Activated naive CD4-positive, alpha-beta T cell (primary cell): ENCODE measurements at places on chromosomes 6 and 20.
A peak's percentile ranks its signal among the peaks of the same experiment; 100 is the strongest.

DNA sequence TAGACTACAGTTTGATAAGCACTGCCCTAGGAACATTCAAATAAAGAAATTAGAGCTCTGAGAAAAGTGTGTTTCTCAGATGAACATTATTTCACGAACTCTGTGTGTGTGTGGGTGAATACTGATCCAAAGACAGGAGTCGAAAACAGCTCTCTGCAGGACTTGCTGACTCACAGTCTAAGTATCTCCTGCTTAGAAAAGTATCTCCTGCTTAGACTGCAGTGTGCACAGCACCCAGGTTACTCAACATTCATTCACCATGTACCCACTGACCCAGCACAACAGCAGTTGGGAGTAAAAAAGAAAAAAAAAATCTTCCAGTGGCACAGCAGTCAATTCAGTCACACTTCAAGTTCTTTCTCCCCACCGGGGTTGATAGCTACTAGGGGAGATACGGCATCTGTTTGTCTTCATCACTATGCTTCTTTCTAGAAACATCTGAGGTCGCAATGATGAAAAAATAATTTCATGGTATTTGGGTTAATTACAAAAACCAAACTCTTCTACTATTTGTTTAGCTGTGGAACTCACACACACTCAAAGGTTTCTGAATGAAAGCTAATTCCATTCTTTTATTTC is 48.0 kb downstream of the GCLC start:
- no peak for DNase-seq

- DNase-seq = no peak
These were observed 1.2 kb downstream of the MAK start for GRCh38 chr6:10837009-10837621.

- no peak for DNase-seq
These were observed 914 bp upstream of the RANBP9 start for GRCh38 chr6:13712599-13712898.

DNA sequence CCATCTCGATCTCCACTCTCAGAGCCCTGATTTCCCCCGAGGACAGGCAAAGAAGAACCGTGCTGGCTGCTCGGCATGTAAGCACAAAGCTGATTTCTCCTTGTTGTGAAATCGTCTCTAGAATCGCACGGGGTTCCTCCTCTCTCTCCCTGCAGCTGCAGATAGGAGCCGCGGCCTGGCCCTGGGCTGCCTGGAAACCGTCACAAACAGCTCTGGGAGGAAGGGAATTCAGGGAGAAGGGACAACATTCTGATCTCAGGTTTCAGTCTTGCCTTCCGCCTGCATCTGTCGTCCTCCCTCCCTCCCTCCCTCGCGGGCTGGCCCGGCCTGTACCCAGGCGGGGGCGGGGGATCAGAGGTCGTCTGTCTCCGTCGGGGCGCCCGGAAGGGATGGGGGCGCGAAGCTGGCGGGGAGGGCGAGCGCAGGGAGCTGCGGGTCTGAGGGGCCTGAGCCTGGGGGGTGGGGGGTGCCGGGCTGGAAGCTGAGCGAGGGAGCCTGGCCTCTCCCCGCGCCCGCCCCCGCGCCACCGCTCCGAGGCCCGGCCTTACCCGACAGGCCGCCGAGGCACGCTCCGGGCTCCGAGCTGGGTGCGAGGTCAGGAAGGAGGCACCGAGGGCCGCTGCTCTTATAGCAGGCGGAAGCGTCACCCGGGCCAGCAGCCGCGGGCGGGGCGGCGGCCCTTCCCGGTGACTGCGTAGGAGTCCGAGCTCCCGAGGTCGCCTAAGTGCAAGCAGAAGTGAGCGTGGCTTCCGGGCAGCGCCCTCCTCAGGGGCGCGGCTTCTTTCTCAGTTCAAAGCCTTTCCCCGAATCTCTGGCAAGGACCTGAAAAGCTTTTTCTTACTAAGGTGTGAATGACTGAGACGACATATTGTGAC is at the start of gene SERPINB1:
SERPINB1 (minus strand) TSS at position 600 of the 875 bp plus-strand sequence. CDS start 1,277 bp downstream, outside the sequence.
- peak; percentile 58 for DNase-seq

DNA sequence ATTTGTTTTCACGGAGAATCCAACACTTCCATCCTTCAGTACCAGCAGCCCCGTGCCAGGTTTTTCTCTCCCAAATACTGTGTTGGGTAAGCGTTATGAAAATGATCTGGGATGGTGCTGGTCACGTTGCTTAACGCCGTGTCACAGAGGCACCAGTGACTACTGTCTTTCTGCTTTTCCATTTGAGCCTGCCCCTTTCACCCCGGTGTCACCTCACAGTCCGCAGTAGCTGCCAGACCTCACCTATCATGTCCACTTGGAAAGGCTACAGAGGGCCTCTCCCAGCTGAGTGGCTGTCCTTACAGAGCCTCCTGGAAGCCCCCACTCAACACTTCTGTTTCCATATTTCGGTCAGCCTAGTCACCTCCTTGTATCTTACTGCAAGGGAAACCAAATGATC is 176.5 kb upstream of the ARID1B start:
- DNase-seq = no peak

GRCh38 chr6:90025523-90026061 is 131.3 kb downstream of the GJA10 start:
- DNase-seq = peak; percentile 2

DNA sequence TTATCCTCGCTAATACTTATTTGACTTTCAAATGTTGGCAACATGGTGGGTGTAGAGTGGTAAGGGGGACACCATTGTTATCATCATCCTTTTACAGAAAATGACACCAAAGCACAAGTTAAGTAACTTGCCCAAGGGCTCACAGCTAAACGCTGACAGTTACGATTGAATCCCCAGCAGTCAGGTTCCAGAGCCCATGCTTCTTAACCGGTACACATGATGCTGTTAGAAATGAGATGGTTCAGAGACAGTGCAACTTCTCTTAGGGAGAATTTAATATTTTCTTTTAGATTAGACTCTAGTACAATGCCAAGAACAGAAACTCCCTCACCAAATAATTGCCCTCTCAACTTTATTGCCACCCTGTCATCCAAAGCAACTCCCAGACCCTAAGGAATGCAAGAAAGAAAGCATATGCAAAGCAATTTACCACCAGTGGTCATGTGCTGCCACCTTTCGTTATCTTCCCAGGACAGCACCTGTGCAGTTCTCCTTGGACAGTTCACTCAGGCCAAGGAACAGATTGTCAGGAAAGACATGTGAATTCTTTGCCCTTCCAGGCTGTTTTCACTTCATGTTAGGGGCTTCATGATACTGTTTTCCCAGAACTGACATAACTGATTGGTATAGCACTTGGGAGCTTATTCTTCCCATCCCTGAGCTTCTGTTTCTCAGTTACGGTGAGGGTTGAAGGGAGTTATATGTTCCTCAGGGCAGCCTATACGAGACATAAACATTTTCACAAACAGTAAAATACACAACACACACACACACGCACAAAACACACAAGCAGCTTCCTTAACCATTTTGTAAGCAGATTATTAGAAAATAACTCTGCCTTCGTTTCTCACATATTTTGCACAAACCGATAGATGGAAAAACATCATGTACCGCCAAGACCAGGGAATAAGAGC is 5.1 kb downstream of the HLA-DMA start:
- no peak for DNase-seq

- DNase-seq = no peak
These were observed 98.0 kb upstream of the SLC24A3 start for GRCh38 chr20:19114410-19114809.

DNA sequence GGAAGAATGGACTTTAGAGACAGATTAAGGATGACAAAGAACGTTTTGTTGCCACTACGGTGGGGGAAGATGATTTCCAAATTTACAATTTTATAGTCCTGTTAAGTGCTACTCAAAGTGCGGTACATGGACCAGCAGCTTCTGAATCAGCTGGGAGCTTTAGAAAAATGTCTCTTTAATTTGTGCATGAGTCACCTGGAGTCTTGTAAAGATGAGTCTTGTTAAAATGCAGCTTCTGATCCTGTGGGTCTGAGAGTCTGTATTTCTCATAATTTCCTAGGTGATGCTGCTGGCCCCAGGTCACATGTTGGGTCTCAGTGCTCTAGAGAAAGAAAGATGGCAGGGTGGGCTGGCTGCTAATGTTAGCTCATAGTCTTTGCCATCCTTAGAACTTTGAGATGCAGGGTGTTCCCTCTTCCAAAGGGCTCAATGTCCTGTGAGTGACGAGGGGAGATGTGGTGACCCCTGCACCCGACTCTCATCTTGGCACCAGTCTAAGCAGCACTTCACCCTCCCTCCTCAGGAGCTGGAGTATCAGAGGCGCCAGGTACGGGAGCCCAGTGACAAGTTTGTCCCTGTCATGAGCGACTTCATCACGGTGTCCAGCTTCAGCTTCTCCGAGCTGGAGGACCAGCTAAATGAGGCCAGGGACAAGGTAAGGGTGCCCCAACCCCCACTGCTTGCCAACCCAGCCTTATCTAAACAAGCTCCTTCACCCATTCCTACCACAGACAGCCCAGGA is 34.5 kb downstream of the MOCS1 start:
- DNase-seq = no peak

GRCh38 chr6:116764629-116764960 is 924 bp downstream of the FAM162B start:
- DNase-seq = no peak

GRCh38 chr6:136989571-136990241 is 55.1 kb downstream of the IL20RA start:
- DNase-seq = no peak

DNA sequence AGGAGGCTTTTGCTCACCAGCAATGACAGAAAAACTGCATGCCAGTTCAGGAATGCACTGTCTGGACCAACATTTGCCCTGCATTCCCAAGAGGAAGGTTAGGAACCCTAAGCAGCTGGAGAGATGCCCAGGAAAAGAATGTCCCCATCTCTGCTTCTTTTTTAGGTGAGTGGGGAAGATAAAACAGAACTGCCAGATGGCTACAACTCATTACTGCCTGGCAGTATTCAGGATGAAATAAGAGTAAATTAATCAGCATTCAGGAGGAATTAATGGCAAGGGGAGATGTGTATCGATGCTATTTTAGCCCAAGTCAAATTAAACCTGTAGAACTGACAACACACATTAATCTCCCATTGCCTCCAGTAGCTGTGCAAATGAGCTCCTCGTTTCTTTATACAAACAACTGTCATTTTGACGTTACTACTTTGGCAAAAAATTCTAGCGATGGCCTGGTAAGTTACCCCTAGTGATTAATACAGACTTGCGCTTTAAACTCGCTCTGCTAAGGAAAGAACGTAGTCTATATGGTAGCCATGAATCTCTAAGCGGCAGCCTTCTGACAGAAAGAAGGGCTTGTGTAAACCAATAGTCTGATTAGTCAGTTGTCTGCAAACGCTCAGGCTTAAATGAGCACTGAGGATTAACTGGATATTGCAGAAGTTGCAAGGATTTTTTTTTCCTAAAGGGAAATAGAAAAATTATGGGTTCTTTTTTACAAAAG is 16.7 kb upstream of the SMLR1 start:
- DNase-seq = no peak

GRCh38 chr20:59634435-59635005 is 30.2 kb downstream of the PHACTR3 start:
- no peak for DNase-seq
